Small intestine (tissue), 16 donors: ENCODE measurements at places on chromosomes 3 and 15. TPM values are rescaled to one million over a fixed set of nuclear protein-coding genes. Genes with fewer than 3 reads are reported as not detected.

Gene CCR2
- 0.87 TPM for polyA plus RNA-seq

DNA sequence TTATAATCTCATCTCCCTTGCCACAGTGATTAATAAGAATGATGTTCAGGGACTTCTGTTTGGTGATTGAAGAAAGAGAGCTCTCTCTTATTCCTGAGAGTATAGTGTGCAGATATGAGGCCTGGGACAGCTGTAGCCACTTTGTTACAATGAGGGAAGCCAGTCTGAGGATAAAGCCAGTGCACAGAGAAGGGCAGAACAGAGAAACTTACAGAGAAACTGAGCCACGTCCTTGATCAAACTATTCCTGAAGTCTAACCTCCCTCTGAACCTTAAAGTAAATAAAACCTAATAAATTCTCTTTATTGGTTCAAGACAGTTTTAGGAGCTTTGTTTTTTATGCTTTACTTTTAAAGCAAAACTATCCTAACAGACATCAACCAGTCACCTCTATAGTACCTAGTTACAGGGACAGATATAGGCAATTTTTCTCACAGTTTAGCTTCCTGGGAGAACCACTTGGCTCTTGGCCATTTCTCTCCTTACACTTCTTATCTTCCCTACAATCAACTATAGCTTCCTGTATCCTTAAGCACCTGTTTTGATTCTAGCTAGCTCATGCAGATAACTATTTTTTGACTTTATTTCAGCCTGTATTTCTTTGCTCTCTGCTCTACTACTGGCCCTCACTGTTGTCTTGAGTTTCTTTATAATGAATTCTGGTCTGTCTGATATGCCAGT, 284.4 kb downstream of the SHQ1 start:
- no peak for DNase-seq
- H3K36me3 ChIP-seq, result no peaks in the 10 kb centered on the region
- peaks cover 12% of the 10 kb centered on the region for H3K4me1 ChIP-seq
- no peak overlapping the region for H3K27ac ChIP-seq

DNA sequence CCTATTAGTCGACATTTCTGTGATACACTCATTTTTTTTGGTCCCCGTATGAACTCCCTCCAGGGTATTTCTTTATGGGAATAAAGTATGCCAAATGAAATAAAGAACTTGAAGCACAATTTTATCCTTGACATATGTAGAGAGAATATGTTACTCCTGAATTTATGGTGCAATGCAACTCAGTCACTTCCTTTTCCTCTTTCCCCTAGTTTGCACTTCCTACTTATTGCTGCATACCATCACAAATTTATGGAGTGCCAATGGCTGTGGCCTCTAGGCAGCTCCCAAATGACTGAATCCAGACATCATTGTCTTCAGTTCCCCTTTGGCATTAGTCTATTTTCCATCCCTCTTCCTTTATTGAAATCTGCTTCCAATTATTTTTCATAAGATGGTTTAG, 403.5 kb downstream of the FHIT start:
- no peaks in the 10 kb centered on the region for H3K4me1 ChIP-seq
- no peaks in the 10 kb centered on the region for H3K27me3 ChIP-seq
- H3K27ac ChIP-seq, result no peak overlapping the region
- H3K36me3 ChIP-seq, result no peaks in the 10 kb centered on the region

- peaks cover 11% of the 10 kb centered on the region for H3K36me3 ChIP-seq
- H3K27me3 ChIP-seq, result no peaks in the 10 kb centered on the region
- H3K4me1 ChIP-seq, result no peaks in the 10 kb centered on the region
- no peak for DNase-seq
- H3K27ac ChIP-seq, result no peak overlapping the region
- no peak overlapping the region for H3K4me3 ChIP-seq
Observed at GRCh38 chr3:187719628-187720336, 17.4 kb upstream of the RTP2 start.

Gene HDC
- polyA plus RNA-seq, result not detected

Gene NAALADL2
- 0.27 TPM for polyA plus RNA-seq

- no peak overlapping the region for H3K4me3 ChIP-seq
- H3K27ac ChIP-seq, result no peak overlapping the region
- H3K27me3 ChIP-seq, result no peaks in the 10 kb centered on the region
- no peaks in the 10 kb centered on the region for H3K4me1 ChIP-seq
- H3K36me3 ChIP-seq, result peaks cover 47% of the 10 kb centered on the region
- no peak for DNase-seq
Observed at GRCh38 chr3:66385066-66385465, 115.8 kb downstream of the LRIG1 start.
